MG63 (cell line): ENCODE measurements at places on chromosomes 3 and 15.

GRCh38 chr15:36599620-36600433 lies 20.4 kb downstream of the CDIN1 start:
- no peak for DNase-seq

DNA sequence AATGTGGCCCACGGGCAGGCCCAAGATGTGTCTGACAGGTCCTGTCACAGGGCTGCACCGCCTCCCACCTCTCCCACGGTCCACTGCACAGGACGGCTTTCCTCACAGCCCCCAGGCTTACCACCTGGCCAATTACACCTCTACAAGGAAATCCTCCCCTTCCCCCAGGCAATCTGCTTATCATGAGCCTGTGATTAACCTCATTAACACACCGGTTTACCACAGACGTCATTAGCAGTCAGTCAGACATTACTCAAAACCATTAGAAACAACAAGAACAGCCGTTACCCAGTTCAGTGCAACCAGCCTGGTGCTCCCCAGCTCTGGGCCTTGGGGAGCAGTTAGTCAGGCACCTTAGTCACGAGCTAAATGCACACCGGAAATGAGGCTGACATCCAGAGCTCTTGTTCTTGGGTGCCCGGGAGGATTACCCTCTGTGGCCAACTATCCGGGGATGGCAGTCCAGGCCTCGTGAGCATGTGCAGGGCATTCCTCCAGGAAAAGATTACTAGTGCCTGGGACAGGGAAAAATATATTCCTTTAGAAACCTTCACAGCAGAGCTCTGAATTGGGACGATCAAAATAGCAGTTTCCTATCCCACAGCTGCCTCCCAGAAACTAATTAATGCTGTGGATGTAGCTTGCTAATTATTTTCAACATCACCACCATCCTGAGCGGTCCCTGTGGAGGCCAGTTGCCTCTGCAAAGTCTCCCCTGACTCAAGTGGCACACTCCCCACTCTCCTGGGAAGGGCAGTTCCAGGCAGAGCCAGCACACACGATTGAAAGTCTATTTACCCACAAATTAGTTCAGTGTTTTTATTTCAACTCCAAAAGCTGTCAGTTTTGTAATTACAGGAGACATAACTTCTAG lies 117.4 kb upstream of the ZBED2 start:
- DNase-seq = peak; percentile 74

GRCh38 chr15:55916666-55917409 lies 76.6 kb downstream of the NEDD4 start:
- DNase-seq = peak; percentile 30

GRCh38 chr3:71062037-71062932 lies 521.2 kb downstream of the FOXP1 start:
- no peak for DNase-seq

GRCh38 chr15:85314633-85315032 lies 65.8 kb upstream of the AKAP13 start:
- DNase-seq = no peak
